ENCODE measurements at places on chromosomes 16 and 17.
A peak's percentile ranks its signal among the peaks of the same experiment; 100 is the strongest.

DNA sequence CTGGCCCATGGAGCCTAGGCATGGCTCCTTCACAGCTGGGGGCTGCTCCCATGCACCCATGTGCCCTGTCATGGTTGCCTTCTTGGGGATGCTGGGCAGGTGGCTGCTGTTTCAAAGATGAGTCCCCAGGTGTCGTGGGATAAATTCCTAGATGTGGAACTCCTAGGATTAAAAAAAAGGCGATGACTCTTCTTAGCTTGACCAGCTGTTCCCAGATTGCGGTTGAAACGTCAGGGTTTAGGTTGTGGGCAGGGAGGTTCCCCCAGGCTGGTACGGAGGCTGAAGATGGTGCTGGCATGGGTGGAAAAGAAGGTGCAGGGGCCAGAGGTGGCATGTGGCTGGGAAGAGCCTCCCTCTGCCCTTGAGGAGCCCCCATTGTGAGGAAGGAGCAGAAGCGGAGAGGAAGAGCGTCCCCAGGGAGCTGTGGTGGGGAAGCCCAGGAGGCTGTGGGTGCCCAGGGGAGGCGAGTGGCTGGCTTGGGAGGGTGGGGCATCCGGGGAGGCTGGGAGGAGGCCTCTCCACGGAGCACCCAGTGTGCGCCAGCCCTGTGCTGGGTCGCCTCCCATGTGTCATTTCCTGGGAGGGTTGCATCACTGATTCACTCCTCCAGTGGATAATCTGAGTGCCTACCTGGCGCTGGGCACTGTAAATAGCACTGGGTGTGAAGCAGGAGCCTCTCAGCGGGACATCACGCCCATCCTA, 7.5 kb upstream of the KCNJ12 start:
- no peak for DNase-seq

DNA sequence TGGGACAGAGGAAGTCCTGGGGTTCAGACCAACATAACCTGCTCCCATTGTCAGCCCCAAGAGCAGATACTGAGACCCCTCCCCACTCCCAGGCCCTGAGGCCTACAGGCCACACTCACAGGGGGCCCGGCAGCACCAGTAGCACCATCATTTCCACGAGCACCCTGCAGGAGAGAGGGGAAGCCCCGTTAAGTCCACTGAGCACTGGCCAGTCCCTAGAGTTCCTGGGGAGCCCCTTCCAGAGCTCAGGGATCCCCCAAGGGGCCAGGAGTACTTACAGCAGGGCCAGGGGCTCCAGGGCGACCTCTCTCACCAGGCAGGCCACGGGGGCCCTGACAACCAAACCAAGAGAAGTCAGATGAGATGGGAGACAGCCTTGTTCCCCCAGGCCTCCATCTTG, 5.4 kb downstream of the COL1A1 start:
- DNase-seq = no peak

DNA sequence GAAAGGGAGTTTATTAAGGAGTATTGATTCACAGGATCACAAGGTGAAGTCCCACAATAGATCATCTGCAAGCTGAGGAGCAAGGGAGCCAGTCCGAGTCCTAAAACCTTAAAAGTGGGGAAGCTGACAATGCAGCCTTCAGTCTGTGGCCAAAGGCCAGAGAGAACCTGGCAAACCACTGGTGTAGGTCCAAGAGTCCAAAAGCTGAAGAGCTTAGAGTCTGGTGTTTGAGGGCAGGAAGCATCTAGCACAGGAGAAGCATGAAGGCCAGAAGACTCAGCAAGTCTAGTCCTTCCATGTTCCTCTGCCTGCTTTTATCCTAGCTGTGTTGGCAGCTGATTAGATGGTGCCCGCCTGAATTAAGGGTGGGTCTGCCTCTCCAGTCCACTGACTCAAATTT, 193.0 kb downstream of the KIF2B start:
- DNase-seq = no peak

DNA sequence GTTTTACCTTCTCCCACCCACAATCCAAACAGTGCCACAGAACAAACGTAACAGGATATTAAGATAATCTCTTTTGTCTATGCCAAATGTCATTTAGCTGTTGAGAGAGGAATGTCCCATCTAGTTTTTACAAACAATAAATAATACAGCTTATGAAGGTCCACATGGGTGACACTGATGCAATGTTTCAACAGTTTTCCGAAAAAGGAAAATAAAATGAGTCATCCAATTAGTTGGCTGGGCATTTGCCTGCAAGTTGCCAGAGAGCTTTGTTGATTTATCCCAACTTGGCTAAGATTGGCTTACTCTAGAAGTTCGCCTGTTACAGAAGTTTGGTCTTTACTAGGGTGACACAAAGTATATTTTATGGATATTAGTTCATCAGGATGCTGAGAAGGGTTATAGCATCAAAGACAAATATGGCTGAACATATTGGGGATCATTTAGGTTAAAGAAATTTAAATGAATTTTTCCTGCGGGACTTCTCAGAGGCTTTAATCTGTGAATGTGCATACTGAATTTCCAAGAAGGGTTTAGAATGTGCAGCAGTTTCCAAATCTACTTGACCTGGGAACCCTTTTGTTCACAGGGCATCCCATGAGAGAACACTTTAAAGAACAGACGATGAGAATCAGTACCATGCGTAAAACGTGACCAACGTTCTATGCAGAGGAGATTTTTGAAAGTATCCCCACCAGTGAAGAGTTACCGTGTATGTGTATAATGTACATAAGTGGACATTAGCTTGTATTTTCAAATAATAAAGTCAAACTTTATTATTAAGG, 73.1 kb downstream of the CDH13 start:
- DNase-seq = no peak

DNA sequence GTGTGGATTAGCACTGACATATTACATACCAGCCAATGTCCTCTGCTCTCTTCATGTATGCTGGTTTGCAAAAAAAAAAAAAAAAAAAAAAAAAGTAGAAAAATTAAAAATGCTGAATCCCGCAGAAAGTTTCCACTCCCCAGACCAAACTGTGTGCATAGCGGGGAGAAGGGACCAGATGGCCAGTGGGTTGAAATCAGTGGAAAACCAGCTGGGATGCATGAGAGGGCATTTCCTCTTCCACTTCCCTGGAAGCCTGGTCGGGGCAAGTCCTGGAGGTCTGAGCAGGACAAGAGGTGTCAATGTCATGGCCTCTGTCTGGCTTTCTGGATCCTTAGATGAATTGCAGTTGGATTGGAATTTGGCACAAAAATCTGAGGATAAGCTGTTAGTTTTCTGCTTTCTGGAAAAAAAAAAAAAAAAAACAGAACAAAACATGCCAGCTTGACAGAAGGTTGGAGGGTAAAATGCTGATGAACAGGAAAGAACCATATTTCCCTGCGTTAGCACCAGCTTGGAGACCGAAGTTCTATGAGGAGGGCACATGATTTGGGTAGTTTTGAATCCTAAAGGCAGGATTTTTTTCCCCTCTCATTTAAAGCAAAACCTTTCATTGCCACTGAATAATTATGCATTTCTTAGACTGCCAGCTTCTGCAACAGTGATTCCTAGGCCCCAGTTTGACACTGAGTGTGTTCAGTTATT, 941.5 kb upstream of the EEF2KMT start:
- DNase-seq = no peak

GRCh38 chr17:869086-869485, 86.9 kb downstream of the MRM3 start:
- peak; percentile 61 for DNase-seq

Measured in hepatocyte (in vitro differentiated cells).